ENCODE measurements at places on chromosomes 3 and 15.

- DNase-seq, result no peak
Measured at GRCh38 chr3:12986031-12986430, 87.2 kb downstream of the IQSEC1 start.

GRCh38 chr3:129025108-129025507, 24.0 kb downstream of the EFCC1 start:
- DNase-seq, result no peak

- no peak for DNase-seq
Measured at GRCh38 chr3:20406611-20407011, 220.6 kb upstream of the SGO1 start.

GRCh38 chr3:8996681-8997121, 33.4 kb upstream of the RAD18 start:
- peak; percentile 48 for DNase-seq

DNA sequence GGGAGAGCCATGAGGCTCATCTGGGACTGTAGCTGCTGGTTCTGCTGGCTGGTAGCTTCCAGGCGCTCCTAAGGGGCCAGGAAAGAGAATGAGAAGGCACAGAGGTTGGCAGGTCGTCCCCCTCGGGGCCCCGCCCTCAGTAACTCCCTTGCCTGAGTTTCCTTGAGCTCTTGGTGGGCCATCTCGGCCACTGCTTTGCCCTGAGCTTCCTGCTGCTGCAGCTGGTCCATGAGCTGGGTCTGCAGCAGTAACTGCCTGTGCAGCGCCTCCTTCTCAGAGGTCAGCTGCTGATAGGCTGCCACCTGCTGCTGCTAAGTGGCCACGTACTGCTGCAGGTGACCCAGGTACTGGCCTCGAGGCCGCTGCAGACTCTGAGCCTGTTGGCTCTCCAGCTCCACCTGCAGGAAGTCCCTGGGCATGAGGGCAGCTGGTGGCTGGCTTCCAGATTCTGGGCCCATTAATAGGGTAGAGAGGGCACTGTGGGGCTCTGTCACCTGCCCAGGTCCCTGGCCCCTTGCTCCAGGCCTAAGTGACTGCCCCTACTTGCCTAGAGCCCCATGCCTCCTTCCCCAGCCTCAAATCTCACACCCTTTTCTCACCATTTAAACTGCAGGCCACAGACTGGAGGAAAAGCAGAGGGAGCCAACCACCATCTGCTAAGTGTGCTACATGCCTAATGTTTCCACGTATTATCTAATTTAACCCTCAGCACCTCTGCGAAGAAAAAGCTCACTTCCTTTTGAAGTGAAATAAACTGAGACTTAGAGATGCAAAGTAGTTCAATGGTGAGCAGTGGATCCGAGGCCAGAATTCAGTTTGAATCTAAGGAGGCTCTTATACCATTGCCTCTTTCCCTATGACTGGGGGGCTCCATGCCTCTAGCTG, 10.8 kb upstream of the VPS33B start:
- DNase-seq, result no peak
